Lung (tissue), 17 donors: ENCODE measurements at places on chromosomes 1 and 21.

DNA sequence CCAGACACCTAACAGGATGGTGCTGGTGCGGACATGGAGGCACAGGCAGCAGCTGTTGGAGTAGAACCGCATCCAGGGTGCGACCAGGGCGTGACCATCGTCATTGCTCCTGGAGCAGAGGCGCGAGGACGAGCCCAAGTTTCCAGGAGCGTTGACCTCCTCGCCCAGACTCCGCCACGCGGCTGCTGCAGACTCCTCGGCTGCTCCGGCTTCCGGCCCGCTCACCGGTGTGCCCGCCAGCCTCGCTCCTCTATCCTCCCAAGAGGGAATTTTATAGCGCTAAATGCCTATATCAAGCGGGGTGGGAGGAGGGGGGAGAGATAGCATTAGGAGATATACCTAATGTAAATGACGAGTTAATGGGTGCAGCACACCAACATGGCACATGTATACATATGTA, 5.3 kb upstream of the S100A12 start:
- DNase-seq, result no peak

DNA sequence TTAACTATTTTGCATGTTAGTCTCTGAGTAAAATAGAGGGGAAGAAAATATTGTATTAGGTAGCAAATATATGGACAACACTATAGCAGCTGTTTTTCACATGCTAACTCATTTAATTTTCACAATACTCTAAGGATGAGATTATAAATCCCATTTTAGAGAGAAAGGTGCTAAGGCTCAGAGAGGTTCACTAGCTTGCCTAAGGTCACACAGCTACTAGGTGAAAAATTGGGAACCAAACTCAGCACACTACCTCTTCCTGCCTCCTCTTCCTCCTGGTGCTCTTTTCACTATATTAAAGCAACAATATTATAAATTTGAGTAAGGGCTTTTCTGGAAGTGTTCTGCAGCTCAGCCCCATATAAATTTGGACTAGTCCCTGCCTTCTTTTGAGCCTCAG, 2.3 kb downstream of the RXRG start:
- no peak for DNase-seq

DNA sequence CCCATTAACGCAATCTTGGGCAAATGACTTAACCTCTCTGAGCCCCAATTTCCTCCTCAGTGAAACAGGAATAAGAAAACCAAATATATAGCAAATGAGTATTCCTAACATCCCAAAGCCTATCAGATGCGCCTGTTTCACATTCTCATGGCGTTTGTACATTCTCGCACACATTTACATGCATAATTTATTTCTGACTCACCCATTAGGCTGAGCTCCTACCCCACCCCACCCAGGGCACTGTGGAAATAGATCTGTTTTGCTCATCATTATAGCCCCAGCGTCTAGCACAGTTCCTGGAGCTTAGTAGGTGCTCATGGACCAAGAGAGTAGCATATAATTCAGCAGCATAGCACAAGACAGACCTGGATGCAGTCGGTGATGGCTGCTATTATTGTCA, 146.1 kb upstream of the VANGL1 start:
- no peak for DNase-seq

DNA sequence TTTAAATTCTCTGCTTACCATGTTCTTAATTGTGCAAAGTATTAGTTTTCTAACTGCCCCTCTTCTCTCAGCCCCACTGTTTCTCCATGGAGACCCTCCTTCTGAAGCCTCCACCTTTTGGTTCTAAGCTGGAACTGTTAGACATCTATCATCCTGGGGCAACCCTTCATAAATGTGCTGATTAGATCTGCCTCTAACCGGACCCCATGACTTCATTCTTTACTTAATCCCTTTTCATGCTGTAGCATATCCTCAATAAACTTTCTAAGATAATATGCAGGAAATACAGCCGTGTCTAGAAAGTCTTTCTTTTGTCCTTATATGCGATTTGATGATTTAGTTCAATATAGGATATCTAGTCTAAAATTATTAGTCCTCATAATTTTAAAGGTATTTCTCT, 1020.1 kb downstream of the ADGRL2 start:
- no peak for DNase-seq

- no peak for DNase-seq
These were observed 9.0 kb downstream of the TRAF5 start for GRCh38 chr1:211335522-211336157.
